CD4-positive, alpha-beta T cell treated with Interleukin-15 for 4 hours (primary cell): ENCODE measurements at places on chromosomes 2 and 18.

DNA sequence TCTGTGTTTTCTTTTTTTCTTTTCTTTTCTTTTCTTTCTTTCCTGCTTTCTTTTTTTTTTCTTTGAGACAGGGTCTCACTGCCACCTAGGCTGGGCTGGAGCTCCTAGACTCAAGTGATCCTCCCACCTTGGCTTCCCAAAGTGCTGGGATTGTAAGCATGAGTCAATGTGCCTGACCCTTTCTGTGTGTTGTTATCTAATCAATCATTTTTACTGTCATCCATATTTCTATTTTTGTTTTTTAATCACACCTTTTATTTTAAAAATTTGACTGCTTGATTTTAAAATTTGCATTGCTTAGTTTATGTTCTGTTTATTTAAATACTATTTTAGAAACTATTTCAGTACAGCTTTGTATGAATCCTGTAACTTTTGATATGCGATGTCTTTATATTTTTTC, 19.2 kb downstream of the LCLAT1 start:
- no peak for DNase-seq

DNA sequence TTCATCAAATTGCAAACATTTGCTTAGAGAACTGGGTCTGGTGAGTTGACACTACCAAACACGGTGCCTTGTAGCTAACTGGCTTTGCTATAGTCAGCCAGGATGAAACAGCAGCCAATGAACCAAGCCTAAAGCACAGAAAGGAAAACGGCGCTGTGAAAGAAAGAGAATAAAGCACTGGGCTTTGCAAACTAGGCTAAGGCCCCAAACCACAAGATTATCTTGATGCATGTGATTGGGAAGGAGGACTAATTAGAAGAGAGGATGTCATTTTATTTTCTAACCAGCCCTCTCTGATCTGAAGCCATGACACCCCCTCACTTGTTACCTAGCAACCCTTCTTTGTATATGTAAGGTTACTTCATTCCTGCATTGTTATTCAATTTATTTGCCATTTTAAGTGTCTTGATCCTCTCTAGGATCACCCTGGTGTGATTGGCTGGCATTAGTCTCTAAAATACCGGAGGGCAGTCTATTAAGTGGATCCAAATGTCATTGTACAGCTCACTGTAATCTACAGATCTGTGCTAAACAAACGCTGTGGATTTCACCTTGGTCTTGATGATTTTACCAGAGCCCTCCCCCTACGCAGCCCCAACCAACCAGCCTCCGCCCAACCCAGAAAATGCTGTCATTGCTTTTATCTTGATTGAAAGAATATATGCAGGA, 395.4 kb upstream of the ACVR2A start:
- DNase-seq: peak; percentile 71

GRCh38 chr2:19532547-19533196, 174.2 kb upstream of the OSR1 start:
- no peak for DNase-seq

GRCh38 chr18:31741097-31741735, 19.5 kb downstream of the SLC25A52 start:
- DNase-seq: peak; percentile 56

- DNase-seq: no peak
Observed at GRCh38 chr2:104656571-104657163, 197.2 kb upstream of the POU3F3 start.

DNA sequence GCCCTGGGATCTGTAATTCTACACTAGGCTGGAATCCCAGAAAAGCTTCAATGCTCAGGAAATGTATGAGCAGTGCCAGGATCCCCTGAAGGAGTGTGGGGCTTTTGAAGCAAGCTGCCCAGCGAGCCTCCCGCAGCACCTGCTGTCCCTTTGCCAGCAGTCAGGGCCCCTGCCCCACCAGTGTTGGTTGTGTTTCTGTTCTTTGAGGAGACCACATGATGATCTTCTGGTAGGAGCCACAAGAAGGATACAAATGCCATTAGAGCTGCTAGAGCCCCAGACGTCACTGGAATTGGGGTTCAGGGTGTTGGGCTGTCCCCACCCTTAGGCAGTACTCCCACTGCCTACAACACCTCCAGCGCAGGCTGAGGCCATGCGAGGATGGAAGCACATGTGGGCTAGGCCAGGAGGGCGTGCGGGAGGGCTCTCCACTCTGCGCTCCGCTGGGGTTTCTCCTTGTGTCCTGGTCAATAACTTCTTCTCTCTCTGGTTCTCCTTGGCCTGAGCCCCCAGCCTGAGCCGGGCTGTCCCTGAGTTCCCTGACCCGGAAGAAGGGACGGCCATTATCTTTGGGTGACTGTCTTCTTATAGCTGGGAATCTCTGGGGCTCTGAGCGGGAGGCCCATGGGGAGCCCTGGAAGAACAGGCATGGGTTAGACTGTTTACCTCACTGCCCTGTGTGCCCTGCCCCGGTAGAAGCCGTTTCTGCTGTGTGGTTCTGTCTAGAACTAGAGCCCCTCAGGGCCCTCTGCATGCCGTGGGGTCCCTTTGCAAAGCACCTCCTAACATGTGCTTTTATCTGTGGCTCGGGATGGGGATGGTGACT, 73.9 kb downstream of the LRRFIP1 start:
- no peak for DNase-seq

GRCh38 chr2:132009874-132010521, 151.8 kb downstream of the ANKRD30BL start:
- no peak for DNase-seq

DNA sequence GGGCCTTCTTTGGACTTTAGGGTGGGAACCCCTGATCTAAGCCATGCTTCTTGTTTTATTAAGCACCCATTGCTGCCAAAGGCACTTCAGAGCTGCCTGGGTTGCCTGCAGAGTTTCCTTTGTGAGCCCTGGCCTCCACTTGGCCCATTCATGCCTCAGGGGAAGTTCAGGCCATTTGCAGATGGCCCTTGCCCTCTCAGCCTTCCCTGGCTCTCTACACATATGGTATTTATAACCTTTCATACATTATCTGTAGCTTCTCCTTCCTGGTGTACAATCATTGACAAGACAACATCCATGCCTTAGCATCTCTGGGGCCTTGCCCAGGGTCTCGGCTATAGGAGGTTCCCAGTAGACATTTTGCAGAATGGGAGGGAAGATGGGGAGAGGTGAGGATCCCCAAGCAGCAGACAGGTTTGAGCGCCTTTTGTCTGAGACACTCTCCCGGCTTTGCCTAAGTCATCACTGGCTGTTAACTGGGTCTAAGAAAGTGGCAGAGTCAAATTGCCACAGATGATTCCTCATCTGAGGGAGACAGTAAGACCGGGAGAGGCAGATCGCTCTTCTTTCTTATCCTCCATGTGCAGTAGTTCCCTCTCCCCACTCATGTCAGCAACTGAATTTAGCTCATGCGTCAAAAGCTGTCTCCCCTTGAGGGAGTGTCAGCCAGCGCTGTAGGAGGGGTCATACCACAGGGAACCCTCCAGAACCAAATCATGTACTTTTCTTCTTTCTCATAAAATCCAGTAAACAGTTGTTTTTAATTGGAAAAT, 2.7 kb downstream of the EHD3 start:
- no peak for DNase-seq

GRCh38 chr2:210324458-210324857, 9.5 kb upstream of the MYL1 start:
- no peak for DNase-seq
